Right cardiac atrium (tissue), 5 donors: ENCODE measurements at places on chromosomes 2 and 18.

DNA sequence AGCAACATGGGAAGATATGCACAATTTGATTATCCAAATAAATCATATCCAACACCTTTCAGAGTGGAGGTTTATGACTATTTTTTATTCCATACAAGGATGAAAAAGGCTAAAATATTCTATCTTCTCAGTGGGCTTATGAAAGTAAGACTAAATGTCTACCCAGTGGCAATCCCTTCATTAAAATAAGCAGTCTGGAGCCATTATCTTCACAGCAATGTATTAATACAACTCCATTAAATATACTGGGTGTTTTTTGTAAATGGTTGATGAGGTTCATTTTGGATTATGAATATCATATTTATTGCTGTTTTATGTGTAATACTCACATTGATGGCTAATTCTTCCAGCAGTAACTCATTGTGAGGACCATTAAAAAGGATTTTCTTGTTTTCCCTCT is 352.7 kb upstream of the SOX11 start:
- DNase-seq: no peak

- DNase-seq: no peak
Measured at GRCh38 chr2:23624378-23624777, 239.4 kb downstream of the KLHL29 start.

GRCh38 chr2:142834021-142834420 is 43.4 kb upstream of the KYNU start:
- no peak for DNase-seq

DNA sequence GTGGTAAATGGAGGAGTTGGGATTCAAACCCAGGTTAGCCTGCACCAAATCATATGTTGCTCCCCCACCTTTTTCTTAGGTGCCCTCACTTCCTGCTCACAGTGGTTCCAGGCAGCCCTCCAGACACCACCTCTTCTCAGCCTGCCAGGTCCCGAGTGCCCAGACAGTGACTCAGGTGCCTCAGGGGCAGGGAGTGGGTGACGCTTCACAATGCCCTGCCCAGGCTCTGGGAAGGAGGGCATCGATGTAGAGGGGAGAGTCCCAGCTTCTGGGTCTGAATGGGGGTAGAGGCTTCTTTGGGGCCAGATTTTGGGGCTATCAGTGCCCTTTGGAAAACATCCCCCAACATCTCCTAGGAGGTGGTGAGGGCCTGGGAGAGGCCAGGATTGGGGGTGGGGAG is 5.2 kb upstream of the DNAJB2 start:
- DNase-seq: no peak
